ENCODE measurements at places on chromosomes 1 and 21.

DNA sequence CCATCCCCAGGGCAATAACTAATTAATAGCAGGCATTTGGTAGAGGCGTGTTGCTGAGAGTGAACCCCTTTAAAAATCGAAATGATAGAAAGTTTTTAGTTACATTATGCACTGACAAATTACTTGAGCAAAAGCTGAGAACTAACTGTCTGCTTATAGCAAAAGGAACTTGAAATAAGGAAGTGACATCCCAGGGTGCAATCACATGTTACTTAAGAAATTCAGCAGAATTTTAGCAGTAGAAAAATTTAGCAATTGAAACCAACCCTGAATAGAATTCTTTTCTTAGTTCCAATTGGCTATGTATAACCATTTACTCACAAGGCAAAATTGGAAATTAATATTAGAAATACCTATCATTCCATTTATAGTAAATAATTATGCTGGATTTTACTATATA lies 139.5 kb upstream of the SAMSN1 start:
- peak; percentile 13 for DNase-seq

DNA sequence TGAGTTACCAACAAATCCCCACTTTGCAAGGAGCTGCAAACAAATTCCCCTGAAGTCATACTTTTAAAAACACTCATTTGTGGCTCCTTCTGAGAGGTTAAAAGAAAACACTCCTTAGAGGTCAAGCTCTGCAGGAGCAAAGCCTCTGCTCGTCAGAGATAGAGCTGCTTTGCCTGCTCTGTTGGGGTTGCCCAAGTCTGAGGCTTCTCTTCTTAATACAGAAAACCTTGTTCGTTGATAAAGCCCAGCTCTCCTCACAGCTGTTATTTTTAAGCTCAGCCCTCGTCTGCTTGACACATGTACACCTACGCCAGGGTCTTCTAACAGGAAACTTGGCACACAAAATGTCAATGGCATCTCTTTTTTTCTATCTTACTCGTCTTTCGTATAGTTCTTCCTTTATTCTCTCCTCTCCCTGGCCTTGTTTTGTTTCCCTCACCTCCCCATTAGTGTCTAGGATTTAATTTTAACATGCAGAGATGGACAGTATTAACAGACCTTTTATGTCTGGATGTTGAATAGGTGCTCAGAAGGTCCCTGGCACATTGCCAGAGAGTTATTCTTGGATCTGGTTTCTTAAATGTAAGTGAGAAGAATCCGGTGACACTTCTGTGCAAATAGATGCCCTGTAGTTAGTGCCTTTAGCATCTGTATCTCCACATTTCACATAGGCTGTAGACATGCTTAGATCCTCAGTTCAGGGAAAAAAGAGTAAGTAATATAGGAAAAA lies 86.0 kb downstream of the LRRC53 start:
- no peak for DNase-seq

GRCh38 chr1:168114845-168115244 lies 21.9 kb downstream of the GPR161 start:
- DNase-seq, result no peak

DNA sequence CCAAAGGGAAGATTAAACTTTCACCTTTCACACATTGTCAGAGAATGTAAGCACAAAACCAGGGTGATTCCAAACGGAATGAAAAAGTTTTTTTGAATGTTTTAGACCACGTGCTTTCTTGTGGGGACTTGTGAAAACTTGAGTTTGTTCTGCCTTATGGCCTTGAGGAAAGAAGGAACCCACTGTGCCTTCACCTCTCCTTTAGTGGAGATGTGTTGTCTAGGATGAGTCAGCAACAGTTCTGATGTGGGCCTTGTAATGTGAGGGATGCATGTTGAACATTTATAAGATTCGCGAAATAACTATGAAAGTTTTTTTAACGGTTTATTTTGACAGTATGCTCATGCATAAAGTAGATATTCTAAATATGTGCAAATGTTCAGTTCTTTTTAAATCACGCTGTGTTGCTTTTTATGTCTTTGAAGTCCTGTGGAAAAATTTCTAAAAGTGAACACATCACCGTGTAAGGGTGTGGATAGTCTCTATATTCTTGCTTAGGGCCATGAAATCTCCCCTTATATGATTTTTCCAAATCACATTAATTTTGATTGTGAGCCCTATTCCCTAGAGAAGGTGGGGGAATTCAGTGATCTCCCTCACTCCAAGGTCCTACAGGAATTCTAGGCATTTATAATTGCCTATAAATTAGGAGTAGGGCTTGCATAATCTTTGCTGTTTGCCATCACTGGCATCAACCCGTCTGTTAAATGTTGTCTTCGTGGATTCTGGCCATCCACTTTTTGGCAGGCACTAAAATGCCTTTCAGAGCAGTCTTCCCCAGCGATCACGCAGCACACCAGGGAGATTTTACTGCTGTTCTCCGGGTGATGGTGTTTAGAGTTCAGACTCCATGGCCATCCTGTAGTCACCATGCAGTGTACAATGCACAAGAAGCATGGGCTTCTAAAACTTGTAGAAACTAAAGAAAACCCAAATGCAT lies 47.4 kb downstream of the PLA2G4A start:
- DNase-seq, result no peak

- DNase-seq, result no peak
These were observed 39.8 kb upstream of the HSD3B1 start for GRCh38 chr1:119467219-119467618.

DNA sequence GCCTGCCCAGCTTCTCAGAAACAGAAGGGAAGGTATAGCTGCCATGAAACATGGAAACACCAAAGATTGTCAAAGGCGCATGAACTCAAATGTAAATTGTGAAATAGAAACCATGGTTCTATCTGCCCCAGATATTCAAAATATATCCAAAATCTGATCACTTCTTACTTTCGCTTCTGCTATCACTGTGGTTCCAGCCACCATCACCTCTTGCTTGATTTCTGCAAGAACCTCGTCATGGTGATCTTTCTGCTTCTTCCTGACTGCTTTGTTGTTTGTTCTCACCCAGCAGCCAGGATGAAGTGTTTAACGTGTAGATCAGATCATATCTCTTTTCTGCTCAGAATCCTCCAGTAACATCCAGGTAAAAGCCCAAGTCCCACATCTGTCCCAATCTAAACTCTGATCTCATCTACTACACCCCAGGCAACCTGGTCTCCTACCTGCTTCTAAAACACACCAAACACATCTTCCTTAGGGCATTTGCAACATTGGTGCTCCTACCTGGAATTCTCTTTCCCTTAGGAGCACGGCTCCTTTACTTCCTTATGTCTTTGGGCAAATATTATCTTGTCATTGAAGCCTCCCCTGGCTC lies 10.5 kb upstream of the LMO4 start:
- no peak for DNase-seq

- DNase-seq, result no peak
These were observed 15.0 kb upstream of the HMGN1 start for GRCh38 chr21:39363607-39364555.

DNA sequence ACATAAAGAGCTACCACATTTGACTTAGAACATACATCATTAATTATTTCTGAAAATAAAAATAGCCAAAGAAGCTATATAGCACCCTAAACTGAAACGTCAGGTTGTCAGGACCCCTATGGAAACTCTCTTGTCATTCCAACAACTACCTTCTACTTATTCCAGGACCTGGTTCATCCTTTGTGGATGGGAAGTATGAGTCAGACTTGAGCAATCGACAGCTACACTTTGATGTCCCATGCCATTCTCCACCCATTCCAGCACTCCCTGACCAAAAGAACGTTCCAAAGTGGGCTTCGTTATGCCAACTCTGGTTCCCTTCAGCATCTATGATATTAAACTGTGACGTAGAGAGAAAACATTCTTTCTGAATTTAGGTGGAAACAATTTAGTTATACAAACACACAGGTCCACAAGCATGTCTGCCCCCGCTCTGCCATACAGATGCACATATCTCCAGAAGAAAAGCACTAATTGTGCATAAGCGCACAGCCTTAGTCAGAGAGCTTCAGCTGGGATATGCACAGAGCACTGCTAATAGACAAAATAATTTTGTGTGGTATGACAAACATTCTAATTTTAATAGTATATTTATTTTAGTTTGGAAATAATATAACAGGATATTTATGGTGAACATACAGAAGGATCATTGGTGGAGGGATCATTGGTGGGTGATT lies 723.1 kb upstream of the B3GALT2 start:
- no peak for DNase-seq

DNA sequence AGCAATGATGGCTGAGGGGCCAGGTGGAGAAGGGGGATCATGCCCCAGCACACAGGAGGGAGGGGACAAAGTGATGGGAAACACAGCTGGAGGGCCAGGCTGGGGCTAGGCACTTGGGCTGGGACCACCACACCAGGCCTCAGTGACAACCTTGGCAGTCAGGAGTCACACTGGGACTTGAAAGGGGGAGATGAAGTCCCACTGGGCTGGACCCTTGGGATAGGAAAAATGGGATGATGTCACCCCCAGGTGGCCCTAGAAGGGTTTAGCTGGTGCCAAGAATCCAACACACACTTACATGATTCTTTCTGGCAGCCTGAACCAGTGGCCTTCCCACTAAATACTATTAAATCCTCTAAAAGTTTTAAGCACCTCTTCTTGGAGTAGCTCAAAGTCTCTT lies 17.1 kb downstream of the ZBTB17 start:
- DNase-seq, result no peak

DNA sequence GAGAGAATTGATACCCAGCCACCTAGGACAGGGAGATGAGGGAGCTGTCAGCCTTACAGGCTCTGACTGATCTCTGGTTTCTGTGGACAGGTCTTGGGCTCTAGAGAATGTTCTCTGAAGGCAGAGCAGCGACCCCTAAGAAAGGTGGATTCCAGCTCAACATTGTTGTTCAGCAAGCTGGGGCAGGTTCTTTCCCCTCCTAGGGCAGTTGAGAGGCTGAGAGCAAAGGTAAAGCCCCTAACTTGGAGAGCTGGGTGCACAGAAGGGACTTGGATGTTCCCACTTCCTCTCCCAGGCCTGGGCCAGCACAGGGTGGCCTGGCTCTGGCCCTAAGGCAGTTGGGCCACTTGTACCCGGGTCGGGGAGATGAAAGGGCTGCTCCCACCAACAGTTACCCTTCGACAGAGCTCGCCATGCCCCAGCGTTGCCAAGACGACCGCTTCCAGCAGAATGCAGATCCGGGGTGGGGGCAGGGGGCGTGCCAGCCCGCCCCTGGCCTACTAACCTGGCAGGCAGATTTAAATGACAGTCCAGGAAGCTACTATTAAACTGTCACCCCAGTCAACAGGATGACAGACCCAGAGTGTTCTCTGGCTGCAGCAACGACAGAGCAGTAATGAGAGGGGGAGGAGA lies 31.6 kb downstream of the LRP8 start:
- no peak for DNase-seq

DNA sequence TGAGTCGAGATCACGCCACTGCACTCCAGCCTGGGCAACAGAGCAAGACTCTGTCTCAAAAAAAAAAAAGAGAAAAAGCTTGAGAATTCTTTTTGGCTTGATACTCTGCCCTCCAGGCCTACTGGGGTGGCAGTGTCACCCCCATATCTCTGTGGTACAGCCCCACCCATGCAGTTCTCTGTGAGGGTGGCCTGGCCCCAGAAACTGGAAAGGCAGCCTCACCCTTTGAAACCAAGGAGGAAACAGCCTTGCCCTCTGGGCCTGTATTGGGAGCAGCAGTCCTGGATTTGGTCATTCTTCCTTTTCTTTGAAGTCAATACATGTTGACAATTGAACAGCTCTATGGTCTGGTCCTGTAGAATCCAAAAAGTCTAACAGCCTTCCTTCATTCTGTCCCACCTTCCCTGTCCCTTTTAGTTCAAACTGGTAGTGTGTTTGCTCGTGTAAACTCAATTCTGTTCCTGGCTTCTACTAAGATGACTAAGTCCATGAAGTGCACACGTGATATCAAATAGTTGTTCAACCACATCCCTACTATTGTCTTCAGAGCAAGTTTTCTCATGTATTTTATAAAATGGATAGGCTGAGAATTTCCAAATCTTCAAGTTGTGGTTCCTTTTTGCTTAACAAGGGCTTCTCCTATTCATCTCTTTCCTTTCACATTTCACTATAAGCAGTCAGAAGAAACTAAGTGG lies 13.2 kb downstream of the ST7L start:
- DNase-seq, result no peak

GRCh38 chr1:224059897-224060427 lies 53.9 kb upstream of the FBXO28 start:
- DNase-seq, result no peak

GRCh38 chr21:45974073-45975019 lies 7.2 kb upstream of the COL6A1 start:
- DNase-seq, result no peak

DNA sequence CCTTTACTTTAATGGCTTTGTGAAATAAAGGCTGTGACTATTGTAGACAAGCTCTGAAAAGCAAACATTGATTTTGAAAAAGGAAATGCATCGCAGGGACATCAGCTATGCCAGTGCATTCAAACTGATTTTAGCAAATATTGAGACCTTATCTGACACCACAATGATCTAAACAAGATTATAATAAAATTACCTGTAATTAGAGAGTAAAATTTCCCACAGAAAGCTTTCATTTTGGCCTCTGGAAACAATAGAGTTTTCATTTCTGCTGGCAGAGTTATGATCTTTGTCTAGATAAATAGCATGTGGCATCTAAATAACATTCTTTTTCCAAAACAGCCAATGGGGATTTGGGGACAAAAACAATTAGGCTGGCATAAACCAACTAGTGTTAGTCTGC lies 650.4 kb upstream of the PRMT6 start:
- DNase-seq, result no peak

GRCh38 chr1:48738356-48738755 lies 38.3 kb downstream of the BEND5 start:
- DNase-seq, result no peak

DNA sequence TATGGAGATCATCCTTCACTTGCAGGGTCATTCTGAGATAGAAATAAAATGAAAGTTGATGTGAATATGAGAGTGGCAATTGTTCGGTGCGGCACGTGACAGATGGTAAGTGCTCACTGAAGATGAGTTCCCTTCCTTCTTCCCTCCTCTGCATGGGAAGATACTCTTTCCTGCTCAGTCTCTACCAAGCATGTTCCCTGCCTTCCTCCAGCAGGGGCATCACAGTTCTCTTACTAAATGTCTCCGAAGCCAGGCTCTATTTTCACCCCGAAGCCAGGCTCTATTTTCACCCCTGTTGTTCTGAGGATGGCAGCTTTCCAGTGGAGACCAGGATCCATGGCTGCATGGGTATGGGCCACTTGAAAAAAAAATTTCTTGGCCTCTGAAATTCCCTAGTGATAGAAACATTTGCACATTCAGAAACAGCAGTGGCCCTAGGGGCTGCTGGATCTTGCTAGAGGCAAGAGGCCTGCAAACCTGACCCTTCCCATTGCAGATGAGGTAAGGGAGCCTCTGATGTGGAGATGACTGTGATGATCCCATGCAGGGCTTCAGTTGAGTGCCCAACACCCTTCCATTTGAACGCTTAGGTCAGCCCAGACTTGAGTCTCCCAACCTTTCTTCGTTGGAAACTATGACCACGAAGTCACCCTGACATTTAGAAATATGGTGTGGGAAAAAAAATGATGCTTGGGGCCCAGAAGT lies 123.7 kb upstream of the HMGB4 start:
- DNase-seq, result no peak

- DNase-seq, result no peak
These were observed 582 bp downstream of the TRPM2 start for GRCh38 chr21:44354001-44354405.

- DNase-seq, result peak; percentile 86
These were observed 14.0 kb upstream of the THEMIS2 start for GRCh38 chr1:27858072-27858948.

- DNase-seq, result no peak
These were observed 4.4 kb downstream of the TYW3 start for GRCh38 chr1:74737333-74737732.

- DNase-seq, result no peak
These were observed 16.4 kb downstream of the TEX38 start for GRCh38 chr1:46687921-46688509.

- no peak for DNase-seq
These were observed 14.2 kb downstream of the RIMS3 start for GRCh38 chr1:40651138-40651857.
